NCI-H1417 (cell line): ENCODE measurements at places on chromosomes 4 and X.

- no peak for DNase-seq
These were observed 39.7 kb upstream of the BMP3 start for GRCh38 chr4:80990851-80991250.

DNA sequence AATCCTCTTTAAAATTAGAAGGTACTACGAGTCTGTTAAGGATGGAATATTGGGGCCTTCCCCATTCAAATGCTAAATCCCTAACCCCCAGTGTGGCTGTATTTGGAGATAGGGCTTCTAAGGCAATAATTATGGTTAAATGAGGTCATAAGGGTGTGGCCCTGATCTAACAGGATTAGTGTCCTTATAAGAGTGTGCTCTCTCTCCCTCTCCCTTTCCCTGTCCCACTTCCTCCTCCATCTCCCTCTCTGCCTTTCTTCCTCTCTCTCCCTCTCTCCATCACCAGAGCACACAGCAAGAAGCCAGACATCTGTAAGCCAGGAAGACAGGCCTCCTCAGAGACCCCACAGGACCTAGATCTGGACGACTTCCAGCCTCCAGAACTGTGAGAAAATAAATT is 116.9 kb downstream of the COL25A1 start:
- DNase-seq, result no peak

DNA sequence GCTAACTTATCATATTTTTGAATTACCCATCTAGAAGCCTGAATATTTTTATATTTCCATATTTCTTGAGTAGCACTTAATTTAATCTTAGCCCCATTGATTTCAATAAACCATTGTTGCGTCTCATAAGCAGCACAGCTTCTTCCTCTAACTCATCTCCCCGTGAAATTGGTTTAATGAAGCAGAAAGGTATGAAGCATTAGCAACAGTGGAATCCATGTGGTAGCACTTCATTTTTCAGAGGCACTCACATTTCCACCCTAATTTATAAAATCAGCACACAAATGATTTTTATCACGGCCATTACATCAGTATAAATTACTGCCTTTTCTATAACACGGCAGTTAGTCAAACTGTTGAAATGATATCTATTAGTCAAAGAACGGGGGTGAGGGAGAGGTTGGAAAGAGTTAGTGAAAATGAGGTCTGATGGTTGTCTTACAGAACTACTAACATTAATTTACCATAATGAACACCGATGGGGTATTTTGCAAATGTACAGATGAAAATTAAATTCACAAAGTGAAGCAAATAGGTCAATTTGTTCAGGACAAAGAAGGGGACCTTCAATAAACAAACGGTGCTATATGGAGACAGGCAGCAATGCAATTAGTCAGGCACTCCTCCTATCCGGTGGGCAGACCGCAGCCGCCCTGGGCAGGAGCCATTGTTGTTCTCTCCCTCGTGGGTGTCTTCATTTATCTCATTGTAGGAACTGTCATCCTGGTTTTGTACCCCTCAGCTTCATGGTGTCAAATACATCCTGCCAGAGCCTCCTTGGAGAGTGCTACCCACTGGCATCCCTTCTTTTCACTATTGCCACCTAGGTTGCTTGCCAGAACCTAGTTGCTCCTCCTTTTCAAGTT is 205.7 kb downstream of the SOX3 start:
- no peak for DNase-seq

DNA sequence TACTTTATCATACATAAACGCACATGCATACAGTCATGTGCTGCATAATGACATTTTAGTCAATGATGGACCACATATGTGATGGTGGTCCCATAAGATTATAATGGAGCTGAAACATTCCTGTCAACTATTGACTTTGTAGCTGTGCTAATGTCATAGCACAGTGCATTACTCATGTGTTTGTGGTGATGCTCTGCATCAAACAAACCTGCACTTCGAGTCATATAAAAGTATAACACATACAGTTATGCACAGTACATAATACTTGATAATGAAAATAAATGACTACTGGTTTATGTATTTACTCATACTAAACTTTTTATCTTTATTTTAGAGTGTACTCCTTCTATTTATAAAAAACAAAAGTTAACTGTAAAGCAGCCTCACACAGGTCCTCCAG is 60.5 kb upstream of the MCUB start:
- DNase-seq, result no peak

DNA sequence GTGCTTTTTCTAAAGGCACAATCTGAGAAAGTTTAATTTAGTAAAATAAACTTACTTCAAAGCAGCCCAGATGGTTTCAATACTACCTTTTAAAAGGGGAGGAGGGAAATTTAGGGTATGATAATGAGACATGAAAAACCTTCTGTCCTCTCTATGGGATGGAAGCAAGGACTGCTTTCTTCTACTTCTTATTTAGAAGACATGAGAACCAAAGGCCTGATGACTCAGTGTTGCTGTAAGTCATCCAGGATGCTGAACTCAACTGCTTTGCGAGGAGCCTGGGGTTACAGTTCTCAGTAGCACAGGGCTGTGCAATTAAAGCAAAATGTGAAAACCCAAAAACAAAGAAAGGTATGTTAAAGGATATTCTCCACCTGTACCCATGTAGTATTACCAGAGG is 140.8 kb upstream of the EDNRA start:
- no peak for DNase-seq

GRCh38 chr4:87030124-87030523 is 95.3 kb downstream of the AFF1 start:
- DNase-seq, result no peak

DNA sequence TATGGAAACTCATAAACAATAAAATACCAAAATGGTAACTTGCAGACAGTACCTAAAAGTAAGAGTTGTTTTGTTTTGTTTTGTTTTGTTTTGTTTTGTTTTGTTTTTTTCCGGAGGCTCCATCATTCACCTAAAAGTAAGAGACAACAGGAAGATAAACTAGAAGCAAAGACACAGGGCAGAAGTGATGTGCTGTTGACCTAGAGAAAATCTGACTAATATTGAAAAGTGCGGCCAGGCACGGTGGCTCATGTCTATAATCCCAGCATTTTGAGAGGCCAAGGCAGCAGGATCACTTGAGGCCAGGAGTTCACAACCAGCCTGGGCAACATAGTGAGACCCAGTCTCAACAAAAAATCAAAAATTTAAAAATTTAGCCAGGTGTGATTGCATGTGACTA is 5.6 kb upstream of the CENPC start:
- DNase-seq, result no peak

- peak; percentile 25 for DNase-seq
These were observed 8.3 kb downstream of the MAGEA11 start for GRCh38 chrX:149720021-149720689.
